ENCODE measurements at places on chromosomes 1 and 21.

GRCh38 chr1:11316701-11317100, 43.7 kb downstream of the UBIAD1 start:
- DNase-seq: no peak

GRCh38 chr1:227068883-227069282, 128.8 kb downstream of the COQ8A start:
- DNase-seq: no peak

DNA sequence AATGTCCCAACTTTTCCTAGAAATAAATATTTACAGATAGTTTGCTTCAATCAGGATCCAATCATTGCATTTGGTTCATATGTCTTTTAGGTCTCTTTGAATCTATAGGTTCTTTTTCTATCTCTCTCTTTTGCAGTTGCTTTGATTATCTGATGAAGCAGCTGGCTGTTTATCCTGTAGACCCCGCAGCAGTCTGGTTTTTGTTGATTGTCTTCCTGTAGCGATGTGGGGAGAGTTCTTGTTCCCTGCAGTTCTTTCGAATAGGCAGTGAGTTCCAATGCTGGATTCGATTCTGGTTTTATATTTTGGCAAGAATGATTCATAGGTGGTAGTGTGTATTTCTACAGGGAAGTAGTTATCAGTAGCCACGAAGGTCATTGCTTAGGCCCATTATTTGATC, 7.4 kb upstream of the MIXL1 start:
- no peak for DNase-seq

DNA sequence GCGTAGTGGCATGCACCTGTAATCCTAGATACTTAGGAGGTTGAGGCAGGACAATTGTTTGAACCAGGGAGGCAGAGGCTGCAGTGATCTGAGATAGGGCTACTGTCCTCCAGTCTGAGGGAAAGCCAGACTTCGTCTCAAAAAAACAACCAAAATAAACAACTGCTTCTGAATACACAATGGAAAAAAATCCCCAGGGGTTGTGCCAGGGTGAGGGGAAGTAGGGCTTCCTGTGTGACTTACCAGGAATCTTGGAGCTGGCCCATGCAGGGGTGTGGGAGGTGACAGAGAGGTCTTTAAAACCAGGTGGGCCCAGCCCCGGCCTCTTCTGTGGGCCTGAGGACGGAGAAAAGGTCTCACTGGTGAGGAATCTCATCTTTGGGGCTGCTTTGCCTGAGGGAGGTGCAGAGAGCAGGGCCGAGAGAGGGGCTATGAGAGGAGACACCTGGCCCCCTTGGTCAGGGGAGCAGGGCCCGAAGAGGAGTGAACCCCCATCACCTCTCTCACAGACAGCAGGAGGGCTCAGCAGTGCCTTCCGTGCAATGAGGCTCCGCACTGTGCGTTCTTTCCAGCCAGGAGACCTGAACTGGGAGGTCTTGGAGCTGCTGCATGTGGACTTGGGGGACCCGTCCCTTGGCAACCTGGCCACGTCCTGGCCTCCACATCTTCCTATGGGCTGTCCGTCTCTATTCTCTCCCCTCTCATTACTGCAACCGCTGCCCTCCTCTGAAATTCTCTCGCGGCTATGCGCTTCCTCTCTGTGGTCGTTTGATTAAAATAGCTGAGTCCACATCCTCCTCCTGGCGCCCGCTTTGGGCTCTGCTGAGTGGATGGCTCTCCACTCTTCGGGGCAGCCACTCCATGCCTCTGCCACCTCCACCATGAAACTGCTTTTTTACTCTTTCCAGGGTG, 10.7 kb downstream of the PLA2G5 start:
- no peak for DNase-seq

DNA sequence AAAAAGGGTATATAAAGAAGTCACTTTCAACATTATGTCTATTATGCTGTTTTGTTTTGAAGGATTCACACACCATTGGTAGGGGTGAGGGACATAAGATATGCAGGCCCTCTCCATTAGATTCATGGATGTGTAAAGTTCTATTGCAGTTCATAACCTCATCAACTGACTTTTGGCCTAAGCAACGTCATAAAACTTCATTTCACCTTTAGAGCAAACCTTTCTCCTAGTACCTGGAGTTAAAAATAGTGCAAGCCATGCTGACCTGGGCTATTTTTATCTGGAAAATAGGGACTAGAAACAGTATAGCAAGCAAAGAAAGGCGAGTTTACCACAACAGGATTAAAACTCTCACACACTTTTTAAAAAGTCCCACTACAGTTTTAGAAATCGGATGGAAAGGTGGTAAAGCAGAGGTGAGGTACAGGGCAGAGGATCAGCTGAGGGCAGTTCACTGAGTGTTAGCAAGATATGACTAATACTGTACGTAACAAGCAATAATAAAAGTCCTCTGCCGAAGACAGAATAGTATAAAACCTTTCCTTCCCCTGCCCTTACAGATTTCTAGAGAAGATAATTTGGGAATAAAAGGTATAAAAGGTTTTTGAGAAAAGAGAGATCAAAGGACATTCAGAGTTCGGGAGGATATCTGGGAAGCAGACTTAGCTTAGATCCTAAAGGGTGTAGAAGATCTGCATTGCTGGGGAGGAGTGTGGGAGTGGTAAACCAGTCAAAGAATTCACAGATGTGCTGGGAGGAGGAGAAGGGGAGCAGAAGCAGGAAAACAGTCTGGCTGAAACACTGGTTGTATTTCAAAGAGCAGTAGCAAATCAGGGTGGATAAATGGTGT, 14.3 kb downstream of the EGLN1 start:
- DNase-seq: no peak
